ENCODE measurements at places on chromosomes 6 and 20.

DNA sequence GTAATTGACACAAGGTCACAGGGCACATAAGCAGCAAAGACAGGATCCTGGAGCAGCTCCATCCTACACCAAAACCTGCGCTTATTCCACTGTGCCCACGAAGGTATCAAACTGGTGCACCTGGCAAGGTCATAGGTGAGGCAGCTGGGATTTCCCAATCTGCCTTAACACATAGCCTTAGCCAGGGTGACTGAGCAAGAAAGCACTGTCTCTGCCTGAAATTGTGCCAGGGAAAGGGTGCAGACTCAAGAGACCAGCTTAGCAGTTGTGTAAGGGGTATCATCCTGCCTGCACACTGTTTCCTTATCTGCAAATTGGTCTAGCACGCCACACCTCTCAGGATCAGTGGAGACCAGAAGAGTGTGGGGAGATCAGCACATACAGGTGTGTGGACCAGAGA lies 82.8 kb downstream of the MAFB start:
- no peak for DNase-seq

GRCh38 chr20:18003897-18004296 lies 35.1 kb downstream of the MGME1 start:
- no peak for DNase-seq

GRCh38 chr20:24838546-24839535 lies 110.2 kb upstream of the CST7 start:
- DNase-seq = no peak

DNA sequence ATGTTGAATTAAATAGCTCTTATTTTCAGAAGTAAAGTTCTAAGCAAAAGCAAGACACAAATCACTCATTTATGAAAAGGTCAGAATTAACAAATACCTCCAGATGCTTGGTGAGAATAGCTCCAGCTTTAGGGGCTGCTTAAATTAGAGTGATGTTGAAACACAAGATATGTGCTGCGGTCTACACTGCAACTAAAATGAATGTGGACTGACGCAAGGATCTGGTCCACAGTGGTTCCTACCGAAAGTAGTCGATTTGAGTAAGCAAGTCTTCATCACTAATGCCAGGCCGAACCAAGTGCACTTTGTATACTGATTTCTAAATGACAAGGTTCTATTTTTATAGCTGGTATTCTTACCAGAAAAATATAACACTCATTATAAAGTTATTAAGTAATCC lies 96.3 kb downstream of the PRDM1 start:
- DNase-seq = no peak

- DNase-seq = no peak
Observed at GRCh38 chr20:46309945-46310344, 1.6 kb upstream of the CDH22 start.

DNA sequence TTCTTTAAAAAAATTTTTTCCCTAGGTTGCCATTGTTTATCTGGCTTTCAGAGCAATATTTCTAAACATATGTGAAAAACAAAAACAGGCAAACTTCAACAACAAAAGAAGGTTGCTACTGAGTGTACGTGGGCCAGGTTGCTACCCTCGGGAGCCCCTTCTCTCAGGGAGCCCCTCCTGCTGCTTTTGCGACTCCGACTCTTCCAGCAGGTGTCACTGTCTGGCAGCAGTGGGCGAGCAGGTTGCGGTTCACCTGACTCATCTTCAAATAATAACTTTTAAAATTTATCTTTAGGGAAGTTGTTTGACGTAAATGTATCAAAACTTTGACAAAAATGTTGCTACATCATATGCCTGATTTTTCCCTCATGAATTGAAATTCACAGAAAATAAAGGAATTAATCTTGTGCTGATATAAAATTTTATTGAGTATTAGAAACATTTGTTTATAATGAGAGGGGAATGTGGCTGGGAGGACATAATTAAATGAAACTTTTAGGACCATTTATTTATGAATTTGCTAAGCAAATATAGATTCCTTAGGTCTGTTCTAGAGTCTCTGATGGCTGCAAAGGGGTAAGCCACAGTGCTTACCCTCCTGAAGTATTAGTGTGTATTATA lies 138.8 kb downstream of the HIVEP1 start:
- DNase-seq = no peak

GRCh38 chr6:18284261-18284660 lies 19.9 kb upstream of the DEK start:
- DNase-seq = no peak

DNA sequence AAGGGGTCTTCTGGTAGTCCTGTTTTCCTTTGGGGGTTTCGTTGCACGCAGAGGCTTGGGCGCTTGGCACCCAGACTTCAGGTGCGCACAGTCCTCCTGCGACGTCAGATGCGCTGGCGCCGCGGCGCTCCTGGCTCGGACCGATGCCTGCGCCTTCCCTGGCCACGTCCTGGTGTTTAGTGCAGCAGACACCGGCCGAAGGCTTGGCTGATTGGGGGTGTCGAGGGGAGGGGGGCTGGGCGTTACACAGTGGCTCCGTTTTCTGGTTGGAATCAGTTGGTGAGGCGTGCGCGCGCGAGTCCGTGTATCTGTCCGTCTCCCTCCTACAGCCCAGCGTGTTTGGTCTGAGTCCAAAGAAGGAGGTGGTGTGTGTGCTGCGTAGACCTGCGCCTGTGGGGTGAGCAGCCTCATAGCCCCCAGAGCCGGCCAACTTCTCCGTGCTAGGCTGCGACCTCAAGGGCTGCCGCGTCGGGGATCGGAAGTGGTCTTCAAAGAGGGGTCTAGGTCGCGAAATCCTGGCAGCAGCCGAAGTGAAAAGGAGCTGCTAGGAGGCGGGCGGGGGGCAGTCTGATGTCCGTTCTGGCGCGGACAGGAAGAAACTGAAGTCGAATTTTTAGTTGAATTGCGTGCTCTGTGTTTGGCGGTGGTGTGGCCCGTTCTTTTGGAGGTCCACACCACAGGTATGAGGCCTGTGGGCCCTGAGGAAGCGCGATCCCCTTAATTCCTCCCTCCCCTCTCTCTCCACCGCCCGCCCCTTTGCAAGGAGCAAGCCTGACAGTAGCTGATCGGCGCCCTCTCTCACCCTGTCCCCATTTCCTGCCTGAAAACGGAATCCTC lies 1.5 kb downstream of the SYNDIG1 start:
- peak; percentile 80 for DNase-seq

- DNase-seq = no peak
Observed at GRCh38 chr20:39563349-39563748, 601.2 kb downstream of the DHX35 start.

DNA sequence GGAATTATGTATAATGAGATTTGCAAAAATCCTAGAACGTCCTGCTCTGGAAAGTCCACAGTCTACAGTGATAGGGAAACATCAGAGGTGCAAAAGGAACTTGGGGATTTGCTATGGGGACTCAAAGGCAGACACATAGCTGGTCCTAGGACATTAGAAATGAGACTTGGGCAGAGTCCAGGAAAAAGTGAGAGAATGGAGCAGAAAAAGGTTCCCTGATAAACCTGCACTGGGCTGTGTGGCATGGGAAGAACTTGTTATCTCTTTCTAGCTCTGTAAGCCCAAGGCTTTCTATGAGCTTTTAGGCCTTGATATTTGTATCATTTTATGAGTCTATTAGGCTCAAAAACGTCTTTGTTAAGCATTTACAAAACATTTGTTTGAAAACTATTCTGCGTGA lies 15.2 kb downstream of the PRND start:
- DNase-seq = no peak

DNA sequence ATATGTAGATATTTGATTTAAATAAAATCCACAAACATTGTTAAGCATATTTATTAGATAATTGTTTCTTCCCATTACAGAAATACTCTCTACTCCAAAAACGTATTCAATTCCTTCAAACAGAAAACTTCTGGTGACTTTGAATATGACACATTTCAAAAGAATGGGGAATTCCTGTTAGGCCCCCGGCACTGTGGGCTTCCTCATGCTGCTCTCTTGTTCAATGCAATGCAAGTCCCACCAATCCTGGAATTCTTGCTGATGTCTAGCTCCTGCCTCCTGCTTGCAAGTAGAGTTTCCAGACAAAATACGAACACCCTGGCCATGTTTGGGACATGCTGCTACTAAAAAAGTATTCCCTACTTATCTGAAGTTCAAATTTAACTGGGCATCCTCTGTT lies 544.1 kb downstream of the QKI start:
- no peak for DNase-seq

DNA sequence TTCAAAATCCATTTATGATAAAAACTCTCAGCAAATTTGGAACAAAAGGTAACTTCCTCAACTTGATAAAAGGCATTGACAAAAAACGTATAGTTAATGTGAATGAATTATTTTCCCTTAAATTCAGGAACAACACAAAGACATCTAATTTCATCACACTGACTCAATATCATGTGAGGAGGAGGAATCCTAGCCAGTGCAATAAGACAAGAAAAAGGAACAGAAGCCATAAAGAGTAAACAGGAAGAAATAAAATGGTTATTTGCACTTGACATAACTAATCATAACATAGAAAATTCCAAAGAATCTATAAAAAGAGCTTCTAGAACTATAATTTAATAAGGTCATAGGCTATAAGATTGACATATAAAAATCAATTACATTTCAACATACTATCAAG lies 31.4 kb downstream of the CHD6 start:
- no peak for DNase-seq

DNA sequence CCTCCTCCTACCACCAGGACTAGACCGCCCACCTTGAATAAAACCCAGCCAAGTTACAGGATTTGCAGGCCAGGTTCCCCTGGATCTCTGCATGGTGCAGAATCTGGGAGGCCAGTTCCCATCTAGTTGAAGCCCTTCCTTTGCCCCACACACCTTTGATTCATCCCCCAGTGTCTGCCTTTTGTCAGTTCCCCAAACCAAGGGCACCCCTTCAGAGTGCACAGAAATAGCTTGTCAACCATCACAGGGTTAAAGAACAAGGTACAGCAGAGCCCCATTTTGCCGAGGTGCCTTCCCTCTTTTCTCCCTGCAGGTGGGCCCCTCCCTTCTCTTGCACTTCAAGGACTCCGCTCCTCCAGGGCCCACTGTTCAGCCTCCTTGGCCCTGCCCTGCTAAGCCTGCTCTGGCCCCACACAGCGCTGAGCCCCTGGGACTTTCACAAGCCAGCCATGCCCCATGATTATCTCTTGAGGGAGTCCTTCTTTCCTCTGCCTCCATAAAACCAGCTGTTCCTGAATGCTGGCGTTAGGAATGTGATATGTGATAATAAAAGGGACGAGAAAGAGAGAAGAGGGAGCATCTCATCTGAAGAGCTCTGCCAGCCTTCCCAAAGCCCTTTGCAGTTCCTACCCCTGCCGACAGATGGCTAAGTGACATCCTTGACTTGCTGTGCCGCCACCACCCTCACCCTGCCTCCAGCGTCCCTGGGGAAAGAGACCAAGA lies 280.3 kb downstream of the CDC5L start:
- DNase-seq = peak; percentile 5

- DNase-seq = no peak
Observed at GRCh38 chr6:153090241-153090930, 40.7 kb downstream of the RGS17 start.

GRCh38 chr6:31308050-31308844 lies 36.4 kb upstream of the HLA-C start:
- DNase-seq = no peak

DNA sequence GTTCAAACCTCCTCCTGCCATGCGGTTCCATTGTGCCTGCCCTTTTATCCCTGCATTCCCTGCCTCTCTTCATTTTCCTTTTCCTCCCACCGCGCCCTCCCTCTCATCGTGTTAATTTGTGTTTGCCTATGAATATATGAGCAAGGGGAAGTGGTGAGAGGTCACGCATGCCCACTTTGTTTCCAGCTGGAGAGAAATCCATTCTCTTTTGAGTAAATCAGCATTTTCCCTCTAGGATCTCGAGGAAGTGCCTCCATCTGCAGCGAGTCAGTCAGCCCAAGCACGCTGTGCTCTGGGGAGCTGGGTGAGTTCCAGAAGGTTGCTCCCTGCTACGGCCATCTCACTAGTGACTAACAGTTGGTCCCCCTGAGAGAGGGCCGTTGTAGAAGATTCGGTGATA lies 42.9 kb downstream of the CDH26 start:
- no peak for DNase-seq

DNA sequence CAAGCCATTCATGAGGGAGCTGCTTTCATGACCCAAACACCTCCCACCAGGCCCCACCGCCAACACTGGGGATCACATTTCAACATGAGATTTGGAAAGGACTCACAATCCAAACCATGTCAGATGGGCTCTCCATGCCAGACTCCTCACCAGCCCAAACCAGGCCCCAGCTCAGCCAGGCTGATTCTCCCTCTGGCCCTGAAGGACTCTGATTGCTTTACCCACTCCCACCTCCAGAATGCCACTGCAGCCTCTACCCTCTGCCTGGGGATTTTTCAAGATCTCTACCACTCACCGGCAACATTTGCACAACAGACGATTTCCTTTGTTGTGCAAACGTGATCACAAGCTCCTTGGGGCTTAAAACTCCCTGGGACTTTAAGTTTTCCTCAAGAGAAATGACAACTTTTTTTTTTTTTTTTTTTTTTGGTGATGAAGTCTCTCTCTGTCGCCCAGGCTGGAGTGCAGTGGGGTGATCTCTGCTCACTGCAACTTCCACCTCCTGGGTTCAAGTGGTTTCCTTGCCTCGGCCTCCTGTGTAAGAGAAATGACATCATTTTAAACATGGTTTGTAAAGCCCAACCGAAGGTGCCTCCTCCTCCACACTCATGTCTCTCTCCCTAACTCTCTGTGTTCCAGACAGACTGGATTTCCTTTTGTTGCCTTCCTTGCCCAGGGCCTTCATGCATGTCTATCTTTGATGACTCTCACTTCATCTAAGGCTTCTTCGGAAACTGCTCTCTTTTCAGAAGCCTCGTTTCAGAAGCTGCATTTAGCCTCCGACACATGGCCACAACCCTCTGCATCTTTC lies 147.0 kb downstream of the CDH26 start:
- no peak for DNase-seq

GRCh38 chr6:135270676-135271536 lies 89.8 kb downstream of the MYB start:
- DNase-seq = peak; percentile 99

DNA sequence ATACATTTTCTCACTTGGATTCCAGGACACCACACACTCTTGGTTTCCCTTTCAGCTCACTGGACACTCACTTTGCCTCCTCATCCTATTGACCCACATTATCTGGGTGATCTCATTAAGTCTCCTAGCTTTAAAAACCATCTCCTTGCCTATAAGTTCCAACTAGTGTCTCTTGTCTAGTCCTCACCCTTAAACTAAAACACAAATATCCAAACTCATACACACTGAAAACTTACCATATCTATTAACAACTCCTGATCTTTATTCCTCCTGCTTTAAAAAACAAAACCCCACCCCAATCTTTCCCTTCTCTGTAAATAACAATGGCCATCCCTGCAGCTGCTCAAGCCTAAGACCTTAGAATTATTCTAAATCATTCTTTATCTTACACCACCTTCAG lies 3.5 kb upstream of the SMIM28 start:
- no peak for DNase-seq

Measured in NCI-H2171 treated with DMSO at 0.1 percent for 48 hours (cell line).